Renal pelvis (tissue), 12 donors: ENCODE measurements at places on chromosomes 7 and 10. TPM values are rescaled to one million over a fixed set of nuclear protein-coding genes. Genes with fewer than 3 reads are reported as not detected.

DNA sequence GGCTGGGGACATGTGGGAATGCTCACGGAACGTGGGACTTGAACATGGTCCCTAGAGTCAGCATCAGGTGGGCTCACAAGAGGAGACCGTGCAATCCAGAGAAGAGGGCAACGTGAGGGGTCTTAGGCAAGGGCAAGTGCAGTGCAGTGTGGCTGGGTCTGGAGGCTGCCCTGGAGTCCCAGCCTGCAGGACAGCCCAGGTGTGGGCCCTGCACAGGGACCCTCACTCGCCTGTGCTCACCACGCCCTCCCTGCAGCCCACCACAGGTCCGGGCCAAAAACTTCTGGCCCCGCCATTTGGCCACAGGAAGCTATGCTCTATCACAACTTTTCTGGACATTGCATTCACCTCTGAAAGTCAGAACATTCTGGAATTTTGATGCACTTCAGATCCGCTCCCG, 133.5 kb downstream of the PAXIP1 start:
- no peak for DNase-seq

- no peak for DNase-seq
Observed at GRCh38 chr10:89153971-89154370, 53.1 kb downstream of the CH25H start.

GRCh38 chr7:94239661-94240234, 154.9 kb upstream of the COL1A2 start:
- DNase-seq = no peak

DNA sequence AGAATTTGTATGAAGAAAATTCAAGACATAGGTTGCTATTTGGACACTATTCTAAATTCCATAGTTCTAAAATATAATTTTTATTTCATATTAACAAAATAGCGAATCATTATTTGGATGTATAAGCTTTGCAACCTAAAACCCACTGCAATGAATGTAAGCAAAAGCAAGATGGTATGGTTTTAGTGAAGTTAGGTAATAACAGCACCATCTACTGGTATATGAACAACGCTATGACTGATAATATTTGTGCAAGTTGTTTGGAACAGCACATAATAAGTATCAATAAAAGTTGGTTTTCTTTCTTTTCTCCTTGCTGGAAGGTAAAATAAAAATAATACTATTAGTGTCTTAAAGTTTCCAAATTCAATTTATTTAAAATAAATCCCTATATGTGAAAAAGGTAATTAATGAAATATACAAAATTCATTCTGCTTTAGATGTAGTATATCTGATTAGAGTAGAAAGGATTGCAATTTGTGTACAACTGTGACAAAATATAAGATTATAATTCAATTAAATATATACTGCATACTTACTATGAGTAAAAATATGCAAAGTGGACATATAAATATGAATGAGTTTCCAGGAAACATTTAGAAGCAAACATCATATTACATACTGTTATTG, 79.0 kb upstream of the LSM8 start:
- peak; percentile 16 for DNase-seq

DNA sequence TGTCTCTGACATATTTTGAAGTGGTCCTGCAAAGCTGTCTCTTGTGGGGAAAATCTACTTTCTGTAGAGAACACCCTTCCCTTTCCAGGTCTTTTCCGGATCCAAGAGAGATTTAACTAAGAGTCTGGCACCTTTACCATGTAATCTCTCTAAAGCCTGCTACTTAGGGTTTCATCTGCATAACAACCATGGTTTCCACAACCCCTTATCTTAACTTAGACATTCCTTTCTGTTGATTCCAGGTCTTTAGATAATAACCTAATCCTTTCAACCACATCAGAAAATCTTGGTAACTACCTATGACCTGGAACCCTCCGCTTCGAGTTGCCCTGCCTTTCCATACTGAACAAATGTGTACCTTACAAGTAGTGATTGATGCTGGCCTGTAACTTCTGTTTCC, 243.6 kb upstream of the PTER start:
- DNase-seq = no peak

Gene SLC26A5
- polyA plus RNA-seq = 0.51 TPM

Gene MMP21
- polyA plus RNA-seq = 0.20 TPM

DNA sequence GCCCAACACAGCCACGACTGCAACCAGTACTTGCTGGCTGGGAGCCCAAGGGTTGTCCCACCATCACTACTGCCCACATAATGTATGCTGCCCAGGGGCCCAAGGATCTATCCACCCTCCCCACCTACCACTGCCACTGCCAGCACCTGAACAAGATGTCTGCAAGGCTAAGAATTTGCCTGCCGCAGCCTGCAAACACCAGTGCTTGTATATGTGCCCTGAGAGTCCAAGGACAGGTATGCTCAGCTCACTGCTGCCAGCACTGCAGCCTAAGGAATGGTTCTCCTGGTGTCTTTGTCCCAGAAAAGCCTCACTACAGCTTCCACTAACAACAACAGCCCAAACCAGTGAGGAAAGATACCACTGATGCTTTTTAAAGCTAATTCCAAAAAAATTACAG, 1174.0 kb downstream of the SORCS1 start:
- no peak for DNase-seq

- no peak for DNase-seq
Observed at GRCh38 chr10:14678637-14679036, 96.1 kb downstream of the FAM107B start.

Gene NUTM2B
- polyA plus RNA-seq = 0.84 TPM

Gene AKR1E2
- polyA plus RNA-seq = 7.9 TPM

Gene EGR2
- 1.3 TPM for polyA plus RNA-seq

DNA sequence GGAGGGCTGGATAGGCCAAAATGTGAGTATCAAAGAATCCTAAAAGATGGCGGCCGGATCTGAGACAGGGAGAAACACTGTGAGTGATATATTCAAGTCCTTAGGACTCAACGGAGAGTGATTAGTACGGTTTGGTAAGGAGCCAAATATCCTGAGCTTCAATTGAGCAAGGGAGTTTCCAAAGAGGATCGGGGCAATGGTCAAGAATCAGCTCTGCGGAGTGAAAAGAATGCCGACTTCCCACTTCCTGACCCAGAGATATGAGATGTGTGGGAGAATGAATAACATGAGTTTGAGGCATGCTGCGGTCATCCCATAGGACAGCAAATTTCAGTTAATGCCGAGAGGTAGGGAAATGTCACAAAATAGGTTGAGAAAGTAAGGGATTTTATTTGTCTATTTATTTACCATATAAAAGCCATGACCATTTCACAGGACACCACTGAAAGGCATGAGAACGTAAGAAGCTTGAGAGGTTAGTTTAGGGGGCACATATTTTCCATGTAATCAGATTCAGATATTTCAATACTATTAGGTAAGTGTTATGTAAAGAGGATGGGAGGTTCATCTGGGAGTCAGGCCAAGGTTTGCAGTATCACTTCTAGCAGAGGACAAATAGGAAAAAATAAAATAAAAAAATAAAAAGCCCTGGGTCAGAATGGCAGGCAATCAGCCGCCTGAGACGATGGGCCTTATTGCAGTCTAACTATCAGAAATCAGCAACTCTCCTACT, 165.6 kb downstream of the HGF start:
- no peak for DNase-seq

- DNase-seq = no peak
Observed at GRCh38 chr10:126066456-126066855, 170.1 kb downstream of the FANK1 start.

Gene SAP25
- 7.0 TPM for polyA plus RNA-seq

DNA sequence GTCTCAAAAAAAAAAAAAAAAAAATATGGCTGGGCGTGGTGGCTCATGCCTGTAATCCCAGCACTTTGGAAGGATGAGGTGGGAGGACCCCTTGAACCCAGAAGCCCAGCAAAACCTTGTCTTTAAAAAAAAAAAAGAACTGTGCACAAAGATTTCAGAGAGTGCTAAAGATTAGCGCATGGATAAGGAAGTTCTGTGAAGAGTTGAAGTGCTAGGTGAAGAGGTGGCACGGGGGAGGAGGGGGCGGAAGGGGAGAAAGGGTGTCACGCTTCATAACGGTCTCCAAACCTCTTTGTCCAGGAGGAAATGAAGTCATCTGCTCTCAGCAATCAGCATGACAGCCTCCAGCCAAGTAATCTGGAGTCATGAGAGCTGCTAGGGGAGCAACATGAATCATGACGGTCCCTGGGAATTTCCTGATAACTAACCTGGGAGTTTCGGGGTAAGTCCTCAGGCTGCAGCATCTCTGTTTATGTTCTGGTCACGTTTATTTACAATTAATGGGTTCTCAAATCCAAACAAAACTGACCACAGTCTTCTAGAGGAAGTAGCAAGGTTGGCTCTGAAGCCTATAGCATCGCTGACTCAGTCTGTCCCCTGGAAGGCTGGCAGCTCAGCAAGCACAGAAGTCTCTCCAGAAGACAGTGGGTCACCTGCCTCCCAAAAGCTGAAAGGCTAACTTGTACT, 1.9 kb upstream of the PLAU start:
- DNase-seq = no peak

GRCh38 chr7:50140688-50141087, 47.6 kb upstream of the ZPBP start:
- DNase-seq = no peak

DNA sequence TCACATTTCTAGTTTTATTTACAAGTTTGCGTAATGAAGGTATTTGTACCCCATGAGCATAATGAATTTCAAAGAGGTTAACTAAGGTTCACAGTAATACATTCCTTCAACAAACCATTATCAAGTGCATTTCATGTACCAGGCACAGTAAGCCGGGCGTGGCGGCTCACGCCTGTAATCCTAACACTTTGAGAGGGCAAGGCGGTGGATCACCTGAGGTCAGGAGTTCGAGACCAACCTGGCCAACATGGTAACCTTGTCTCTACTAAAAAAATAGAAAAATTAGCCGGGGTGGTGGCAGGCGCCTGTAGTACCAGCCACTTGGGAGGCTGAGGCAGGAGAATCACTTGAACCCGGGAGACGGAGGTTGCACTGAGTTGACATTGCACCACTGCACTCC, 4.3 kb upstream of the EIF3A start:
- DNase-seq = no peak

Gene UBTD1
- 12.5 TPM for polyA plus RNA-seq

DNA sequence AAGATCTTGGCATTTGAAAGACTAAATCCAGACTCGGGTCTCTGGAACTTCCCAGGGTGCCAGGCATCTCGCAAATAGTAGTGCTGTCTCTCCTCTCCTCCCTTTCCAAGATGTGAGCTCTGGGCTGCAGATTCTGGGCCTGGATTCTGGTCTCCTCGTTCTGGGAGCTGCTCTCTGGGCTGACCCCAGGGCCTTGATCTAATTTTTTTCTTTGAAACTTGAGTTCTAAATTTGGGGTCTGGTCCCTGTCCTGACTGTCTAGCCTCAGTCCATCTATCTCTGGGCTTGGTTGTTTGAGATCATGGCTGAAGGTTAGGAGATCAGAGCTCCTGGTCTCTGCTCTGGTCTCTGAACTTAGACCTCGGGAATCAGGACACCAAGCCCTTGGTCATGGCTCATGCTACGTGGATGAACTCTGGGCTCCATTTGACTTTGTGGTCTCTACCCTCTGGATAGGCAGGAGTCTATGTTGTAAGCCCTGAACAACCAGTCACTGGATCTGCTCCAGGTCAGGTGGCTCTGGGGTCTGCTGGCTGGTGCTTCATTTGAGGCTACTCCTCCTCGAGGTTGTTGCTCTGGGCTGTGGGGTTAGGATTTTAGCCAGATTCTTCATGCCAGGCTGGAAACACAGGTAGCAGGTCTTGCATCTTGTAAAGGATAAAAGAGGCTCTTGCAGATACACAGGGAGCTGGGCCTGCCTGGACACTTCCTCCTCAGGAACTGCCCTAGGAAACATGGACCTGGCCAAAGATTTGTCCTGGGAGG, 8.0 kb upstream of the MBL2 start:
- DNase-seq = no peak

GRCh38 chr10:48243487-48243886, 31.0 kb downstream of the FRMPD2 start:
- no peak for DNase-seq

- no peak for DNase-seq
Observed at GRCh38 chr10:59587083-59587755, 122.4 kb downstream of the SLC16A9 start.

GRCh38 chr10:132296666-132297443, 10.9 kb downstream of the STK32C start:
- no peak for DNase-seq

Gene KAZALD1
- polyA plus RNA-seq = 10.5 TPM

Gene TIAL1
- 132 TPM for polyA plus RNA-seq

- peak; percentile 77 for DNase-seq
Observed at GRCh38 chr10:121956111-121957061, 18.6 kb downstream of the NSMCE4A start.

Gene PRLHR
- not detected for polyA plus RNA-seq

GRCh38 chr10:45154502-45154901, 153.8 kb downstream of the ZNF22 start:
- DNase-seq = no peak

Gene CLCN1
- polyA plus RNA-seq = 0.16 TPM

- DNase-seq = no peak
Observed at GRCh38 chr7:156780724-156781455, 112.1 kb downstream of the LMBR1 start.

GRCh38 chr7:712381-713138, 13.9 kb upstream of the DNAAF5 start:
- no peak for DNase-seq

GRCh38 chr7:100191775-100192174, 14.1 kb downstream of the STAG3 start:
- DNase-seq = no peak

Gene FAM237B
- polyA plus RNA-seq = 0.96 TPM

GRCh38 chr10:110812583-110812982, 59.1 kb upstream of the PDCD4 start:
- DNase-seq = no peak

DNA sequence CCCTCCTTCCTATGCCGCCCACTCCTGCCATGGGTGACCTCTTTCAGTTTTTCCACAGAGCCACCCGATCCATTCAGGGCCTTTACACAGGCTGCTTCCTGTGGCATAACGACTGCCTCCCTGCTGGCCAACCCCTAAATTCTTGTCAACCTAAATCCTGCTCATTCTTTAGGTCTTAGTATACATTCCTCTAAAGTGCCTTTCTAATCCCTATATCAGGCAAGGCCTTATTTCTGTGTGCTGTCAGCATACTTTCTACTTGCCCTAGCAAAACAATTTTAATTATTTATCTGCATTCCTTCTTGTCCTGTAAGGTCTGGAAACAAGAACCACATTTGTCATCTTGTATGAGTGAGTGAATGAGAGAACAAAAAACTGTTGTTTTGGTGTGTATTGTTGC, 132.4 kb downstream of the DNAH11 start:
- no peak for DNase-seq

Gene DOCK4
- polyA plus RNA-seq = 26.3 TPM

DNA sequence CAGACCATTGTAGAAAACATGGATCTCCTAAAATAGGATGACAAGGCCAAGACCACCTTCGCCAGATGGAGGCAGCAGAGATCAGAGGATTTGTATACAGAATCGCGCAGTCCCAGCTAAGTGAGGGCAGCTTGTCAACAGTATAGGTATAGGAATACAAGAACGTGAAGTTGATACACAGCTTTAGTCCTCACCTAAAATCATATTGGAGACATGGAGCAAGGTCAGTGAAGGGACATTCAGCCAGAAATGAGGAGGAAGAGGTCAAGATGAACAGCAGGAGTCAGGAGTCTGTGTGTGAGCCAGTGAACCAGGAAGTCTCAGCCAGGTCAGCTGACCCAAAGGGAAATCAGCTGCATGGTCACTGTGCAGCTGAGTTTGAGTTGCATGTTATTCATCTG, 263.4 kb upstream of the PRKCQ start:
- no peak for DNase-seq
